ENCODE measurements at places on chromosomes 7 and 10.
A peak's percentile ranks its signal among the peaks of the same experiment; 100 is the strongest.

DNA sequence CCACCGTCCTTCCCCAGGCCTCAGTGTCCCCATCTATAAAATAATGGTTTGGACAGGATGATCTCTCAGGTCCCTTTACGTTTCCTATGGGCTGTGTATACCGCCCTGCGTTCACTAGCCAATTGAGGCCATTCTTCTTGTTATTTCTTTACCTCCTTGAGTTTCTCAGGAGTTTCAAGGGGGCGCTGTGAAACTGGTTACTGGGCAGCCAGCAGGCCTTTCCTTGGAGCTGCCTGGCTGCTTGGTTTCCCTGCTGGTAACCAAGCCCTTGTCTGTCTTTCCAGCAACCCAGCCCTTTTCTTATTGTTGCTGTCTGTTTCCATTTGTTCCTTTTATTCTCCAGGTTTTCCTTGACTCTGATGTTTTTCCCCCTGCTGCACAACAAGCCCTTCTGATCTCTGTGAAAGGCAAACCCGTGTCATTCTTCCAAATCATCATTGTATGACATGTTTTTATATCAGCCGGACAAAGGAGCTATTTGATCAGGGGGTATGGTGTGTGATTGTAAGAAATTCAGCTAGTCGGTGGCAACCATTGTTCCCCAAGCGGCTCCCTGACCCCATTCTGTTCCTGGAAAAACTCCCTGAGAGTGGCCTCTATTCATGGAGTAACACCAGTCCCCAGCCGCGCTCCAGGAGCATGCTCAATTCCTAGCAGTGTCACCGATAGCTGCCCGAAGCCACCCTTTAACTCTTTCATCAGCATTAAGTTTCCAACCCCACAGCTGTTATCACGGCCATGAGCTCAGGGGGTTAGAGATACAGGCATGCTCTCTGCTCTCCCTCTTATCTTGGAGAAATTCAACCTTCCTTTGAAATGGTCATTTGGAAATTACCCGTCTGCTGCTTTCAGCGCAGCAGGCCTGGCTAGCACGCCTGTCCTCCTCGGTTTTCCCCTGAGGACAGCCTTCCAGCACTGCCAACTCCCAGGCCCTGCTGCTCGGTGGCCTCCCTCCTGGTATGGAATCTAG is 26.6 kb downstream of the FGF8 start:
- no peak for DNase-seq

GRCh38 chr7:74501298-74501697 is 47.6 kb downstream of the GTF2IRD1 start:
- DNase-seq: no peak

- DNase-seq: no peak
Measured at GRCh38 chr7:121393005-121393366, 3.1 kb downstream of the FAM3C start.

- no peak for DNase-seq
Measured at GRCh38 chr10:90944749-90945148, 23.9 kb upstream of the ANKRD1 start.

GRCh38 chr10:21808550-21808949 is 195.0 kb downstream of the DNAJC1 start:
- DNase-seq: no peak

DNA sequence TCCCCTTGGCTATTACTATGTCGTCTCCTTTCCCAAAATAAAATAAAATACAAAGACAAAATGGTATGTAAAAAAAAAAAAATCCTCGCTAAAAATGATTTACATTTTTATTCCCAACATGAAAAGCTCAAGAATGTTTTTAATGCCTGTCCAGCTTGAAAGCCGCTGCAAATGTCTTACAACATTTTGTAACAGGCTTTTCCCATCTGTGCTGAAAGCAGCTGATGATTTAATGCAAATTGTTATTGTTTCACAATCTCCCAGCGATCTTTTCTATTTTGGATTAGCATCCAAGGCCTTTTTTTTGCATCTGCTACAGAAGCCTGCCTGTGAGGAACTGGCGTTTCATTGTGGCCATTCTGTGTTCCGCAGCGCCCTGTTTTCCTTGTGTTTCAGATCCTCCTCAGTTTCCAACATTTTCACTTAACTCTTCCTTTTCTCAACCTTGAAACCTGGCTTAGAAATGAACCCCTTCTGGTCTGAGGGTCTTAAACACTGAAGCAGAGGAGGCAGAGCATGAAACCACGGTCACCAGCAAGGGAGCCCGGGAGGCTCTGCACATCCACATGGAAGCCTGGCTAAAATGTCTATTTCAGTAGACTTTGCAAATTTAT is 712.1 kb downstream of the PARD3 start:
- no peak for DNase-seq

GRCh38 chr10:47031901-47032465 is 120.8 kb downstream of the PTPN20 start:
- no peak for DNase-seq

DNA sequence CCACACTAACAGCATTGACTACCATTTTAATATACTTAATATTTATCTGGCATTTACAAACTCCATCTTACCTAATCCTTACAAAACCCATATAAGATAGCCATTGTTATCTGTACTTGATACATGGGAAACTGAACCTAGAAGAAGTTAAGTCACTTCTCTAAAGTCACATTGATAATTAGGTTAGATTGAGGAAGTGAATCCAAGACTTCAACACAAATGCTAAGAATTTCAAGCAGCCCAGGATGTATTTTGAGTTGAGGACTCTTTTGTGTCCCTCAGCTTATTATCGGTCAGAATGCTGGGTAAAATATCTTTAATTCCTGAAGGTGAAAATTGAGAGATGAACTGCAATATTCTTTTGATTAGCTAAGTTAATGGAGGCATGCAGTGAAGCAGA is 465.5 kb downstream of the PHTF2 start:
- no peak for DNase-seq

DNA sequence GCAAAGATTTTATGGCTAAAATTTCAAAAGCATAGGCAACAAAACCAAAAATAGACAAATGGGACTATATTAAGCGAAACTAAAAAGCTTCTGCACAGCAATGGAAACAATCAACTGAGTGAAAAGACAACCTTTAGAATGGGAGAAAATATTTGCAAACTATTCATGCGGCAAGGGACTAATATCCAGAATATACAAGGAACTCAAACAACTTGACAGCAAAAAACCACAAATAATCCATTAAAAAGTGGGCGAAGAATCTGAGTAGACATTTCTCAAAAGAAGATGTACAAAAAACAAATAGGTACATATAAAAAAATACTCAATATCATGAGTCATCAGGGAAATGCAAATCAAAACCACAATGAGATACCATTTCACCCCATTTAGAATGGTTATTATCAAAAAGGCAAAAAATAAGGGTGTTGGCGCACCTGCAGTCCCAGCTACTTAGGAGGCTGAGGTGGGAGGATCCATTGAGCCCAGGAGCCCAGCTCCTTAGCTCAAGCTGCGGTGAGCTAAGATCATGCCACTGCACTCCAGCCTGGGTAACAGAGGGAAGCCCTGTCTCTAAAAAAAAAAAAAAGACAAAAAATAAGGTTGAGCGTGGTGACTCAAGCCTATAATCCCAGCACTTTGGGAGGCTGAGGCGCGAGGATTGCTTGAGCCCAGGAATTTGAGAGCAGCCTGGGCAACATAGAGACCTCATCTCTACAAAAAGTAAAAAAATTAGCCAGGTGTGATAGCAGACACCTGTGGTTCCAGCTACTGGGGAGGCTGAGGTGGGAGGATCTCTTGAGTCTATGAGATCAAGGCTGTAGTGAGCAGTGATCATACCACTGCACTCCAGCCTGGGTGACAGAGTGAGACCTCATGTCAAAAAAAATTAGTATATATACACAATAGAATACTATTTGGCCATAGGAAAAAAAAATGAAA is 4.2 kb upstream of the CCM2 start:
- no peak for DNase-seq

GRCh38 chr10:99285881-99286280 is 43.3 kb upstream of the CNNM1 start:
- no peak for DNase-seq

GRCh38 chr10:97341416-97341815 is 6.9 kb upstream of the FRAT2 start:
- DNase-seq: no peak

DNA sequence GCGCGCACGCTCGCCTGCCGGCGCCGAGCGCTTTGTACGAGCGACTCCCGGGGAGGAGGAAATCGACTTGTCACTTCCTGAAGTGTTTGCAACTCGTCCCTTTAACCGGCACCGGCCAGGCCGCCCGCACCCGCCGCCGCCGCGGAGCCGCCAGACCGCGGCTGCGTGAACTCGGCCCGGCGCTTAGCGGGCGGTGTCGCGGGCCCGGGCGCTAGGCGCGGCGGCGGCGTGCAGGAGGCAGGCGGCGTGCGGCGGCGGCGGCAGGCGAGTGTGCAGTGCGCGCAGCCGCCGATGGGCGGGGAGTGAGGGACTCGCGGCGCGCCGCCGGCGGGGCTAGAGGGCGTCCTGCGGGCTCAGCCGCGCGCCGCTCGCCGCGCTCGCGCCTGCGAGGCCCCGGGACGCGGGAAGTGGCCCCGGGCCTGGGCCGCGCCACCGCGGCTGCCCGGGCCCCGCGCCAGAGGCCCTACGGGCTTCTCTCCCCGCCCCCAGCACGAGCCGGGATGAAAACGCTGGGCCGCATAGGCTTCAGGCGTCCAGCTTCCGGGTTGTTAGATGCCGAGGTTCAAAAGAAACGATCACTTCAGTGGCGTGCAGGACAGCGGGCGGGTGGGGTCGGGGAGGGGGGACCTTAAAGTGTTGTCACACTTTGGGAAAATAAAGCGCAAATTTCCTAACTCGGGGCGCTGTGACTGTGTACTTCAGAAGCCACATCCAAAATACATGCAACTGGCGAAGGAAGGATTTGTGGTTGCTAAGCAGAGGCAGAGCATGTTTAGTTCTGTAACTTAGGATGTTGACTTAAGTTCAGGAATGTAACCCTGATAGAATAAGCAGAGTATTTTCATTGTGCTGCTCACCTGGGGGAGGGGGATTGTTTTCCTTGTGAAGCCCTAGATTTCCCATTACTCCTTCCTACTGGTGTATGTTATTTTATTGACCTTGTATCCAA is at the start of gene FAM53B:
Gene FAM53B, minus strand, starts transcription at position 277 of the 949 bp plus-strand sequence. CDS start 37,665 bp downstream, outside the sequence.
- DNase-seq: peak; percentile 79

DNA sequence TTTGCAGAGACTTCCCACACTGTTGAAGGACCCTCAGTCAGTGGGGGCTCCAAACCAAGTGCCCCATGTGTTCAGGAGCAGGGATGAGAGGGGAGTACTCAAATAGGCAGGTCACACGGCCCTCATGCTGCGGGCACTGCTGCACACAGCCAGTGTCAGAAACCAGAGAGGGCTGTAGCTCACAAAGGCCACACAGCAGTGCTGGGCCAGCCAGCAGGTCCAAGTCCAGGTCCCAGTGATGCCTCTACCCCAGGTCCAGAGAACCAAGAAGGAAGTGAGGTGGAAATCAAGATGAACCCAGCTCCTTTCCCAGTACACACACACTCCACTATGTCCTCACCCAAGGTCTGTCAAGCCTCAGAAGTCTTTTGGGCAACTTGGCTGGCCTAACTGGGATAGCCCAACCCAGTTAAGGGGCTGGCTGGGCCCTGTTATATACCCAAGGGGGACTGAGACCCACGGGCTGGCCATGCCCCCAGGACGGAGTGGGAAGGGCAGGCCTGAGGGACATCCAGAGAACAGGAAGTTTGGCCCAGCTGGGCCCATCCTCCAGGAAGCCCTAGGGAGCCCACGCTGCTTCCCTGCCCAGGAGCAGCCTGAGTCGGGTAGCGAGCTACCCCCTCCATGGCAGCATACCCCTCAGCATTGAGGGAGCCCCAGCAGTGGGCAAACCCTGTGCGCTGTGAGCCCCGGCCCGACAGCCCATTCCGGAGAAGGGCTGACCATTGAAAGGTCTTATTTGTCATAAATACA is 24.3 kb downstream of the GRID1 start:
- DNase-seq: no peak

GRCh38 chr7:106290319-106290718 is 5.5 kb upstream of the NAMPT start:
- DNase-seq: no peak

GRCh38 chr7:100691676-100692577 is 2.1 kb downstream of the GIGYF1 start:
- DNase-seq: peak; percentile 85
